ENCODE measurements at places on chromosomes 12 and 14.

- no peaks in the 10 kb centered on the region for H3K36me3 ChIP-seq
- DNase-seq = no peak
These were observed 17.0 kb upstream of the DICER1 start for GRCh38 chr14:95174184-95174792.

DNA sequence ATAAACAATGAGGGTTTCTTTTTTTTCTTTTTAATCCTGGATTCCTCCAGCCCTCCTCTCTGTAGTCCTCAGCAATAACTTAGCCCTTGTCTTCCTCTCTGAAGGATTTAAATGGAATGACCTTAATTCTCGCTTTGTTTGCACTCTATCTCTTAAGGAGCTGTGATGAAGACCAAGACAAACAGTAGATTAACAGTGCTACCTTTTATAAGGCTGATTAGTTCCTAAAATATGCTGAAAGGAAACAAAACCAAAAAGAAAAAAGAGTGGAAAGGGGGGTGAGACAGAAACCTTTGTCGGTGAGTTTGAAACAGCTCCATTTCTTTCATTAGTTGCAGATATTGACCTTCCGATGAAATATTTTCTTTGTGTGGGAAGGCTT lies 38.7 kb upstream of the PTCSC3 start:
- H3K27ac ChIP-seq = no peak overlapping the region
- H3K4me3 ChIP-seq = no peak overlapping the region
- no peaks in the 10 kb centered on the region for H3K4me1 ChIP-seq

DNA sequence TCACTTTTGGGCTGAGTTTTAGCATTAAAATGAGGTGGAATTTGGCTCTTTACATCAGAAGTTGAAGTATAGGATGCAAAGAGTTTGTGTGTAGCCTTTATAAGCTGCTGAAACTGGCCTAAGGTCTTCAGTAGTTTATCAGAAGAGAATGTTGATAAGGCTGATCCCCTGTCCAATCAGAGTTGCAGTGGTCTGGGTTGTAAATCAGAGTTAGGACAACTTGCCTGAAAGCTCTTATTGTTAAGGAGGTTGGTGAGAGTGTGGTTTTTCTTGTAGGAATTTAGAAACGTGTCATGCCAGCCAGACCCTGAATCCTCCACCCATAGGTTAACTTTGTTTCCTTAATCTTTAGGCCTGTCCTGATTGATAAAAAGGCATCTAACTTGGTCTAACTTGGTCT lies 143.5 kb downstream of the ST8SIA1 start:
- H3K4me3 ChIP-seq = no peak overlapping the region
- no peak overlapping the region for H3K27ac ChIP-seq
- H3K27me3 ChIP-seq = no peaks in the 10 kb centered on the region

GRCh38 chr12:2385529-2385928 lies 332.7 kb downstream of the CACNA1C start:
- H3K4me1 ChIP-seq = peaks cover 28% of the 10 kb centered on the region
- H3K27me3 ChIP-seq = no peaks in the 10 kb centered on the region

DNA sequence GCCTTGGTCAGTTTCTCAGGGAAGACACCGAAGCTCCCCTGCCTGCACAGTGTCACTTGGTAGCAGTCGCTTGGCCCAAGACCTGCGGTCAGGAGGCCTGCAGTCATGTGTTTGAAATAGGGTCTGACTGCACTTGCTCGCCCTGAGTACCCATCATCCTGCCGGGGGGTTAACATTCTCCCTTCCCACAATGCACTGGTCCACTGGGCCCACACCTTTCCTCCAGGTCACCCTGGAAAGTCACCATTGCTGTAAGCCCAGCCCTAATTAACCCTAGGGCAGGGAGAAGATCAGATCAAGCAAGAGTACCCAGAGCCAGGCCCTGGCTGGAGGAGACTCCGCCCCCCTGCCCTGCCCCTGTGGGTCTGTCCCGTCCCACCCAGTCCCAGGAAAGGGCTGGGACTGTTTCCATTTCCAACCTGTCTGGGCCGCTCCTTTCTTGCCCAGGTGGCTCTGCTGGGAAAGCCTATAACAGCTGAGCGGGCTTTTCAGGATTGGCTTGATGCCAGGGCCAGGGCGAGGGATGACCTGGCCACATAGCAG lies 87.1 kb downstream of the ZFP36L1 start:
- no peaks in the 10 kb centered on the region for H3K36me3 ChIP-seq
- peaks cover 47% of the 10 kb centered on the region for H3K4me1 ChIP-seq
- H3K27ac ChIP-seq = peak overlapping the region; percentile 74

DNA sequence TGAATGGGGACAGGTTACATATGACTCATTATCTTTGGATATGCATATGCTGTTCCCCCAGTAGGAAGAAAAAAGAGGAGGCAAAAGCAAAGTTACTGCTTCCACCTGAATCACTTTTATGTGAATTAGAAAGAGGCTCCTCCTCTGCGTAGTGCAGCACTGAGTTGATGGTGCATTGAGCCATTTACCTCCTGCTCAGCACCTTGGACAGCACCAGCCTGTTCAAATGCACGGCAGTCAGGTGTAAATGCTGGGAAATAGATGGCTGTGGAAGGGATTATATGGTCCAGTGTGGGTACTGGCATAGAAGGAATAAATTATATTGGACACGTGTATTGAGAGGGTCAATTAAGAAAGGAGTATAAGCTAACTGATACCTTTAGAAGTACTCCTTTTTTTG lies 541.9 kb upstream of the SEL1L start:
- no peaks in the 10 kb centered on the region for H3K27me3 ChIP-seq
- no peak overlapping the region for H3K4me3 ChIP-seq
- H3K27ac ChIP-seq = no peak overlapping the region
- DNase-seq = no peak
- no peaks in the 10 kb centered on the region for H3K36me3 ChIP-seq

GRCh38 chr12:34207858-34208257 lies 185.6 kb downstream of the ALG10 start:
- DNase-seq = no peak
- H3K4me1 ChIP-seq = no peaks in the 10 kb centered on the region
- H3K36me3 ChIP-seq = no peaks in the 10 kb centered on the region
- no peak overlapping the region for H3K27ac ChIP-seq
- no peaks in the 10 kb centered on the region for H3K27me3 ChIP-seq

GRCh38 chr12:82414044-82414443 lies 55.7 kb downstream of the METTL25 start:
- H3K27me3 ChIP-seq = no peaks in the 10 kb centered on the region
- no peaks in the 10 kb centered on the region for H3K4me1 ChIP-seq
- no peak overlapping the region for H3K27ac ChIP-seq
- no peak overlapping the region for H3K4me3 ChIP-seq
- no peaks in the 10 kb centered on the region for H3K36me3 ChIP-seq
- DNase-seq = no peak

GRCh38 chr14:27072589-27072988 lies 474.8 kb upstream of the NOVA1 start:
- no peak overlapping the region for H3K4me3 ChIP-seq
- H3K27me3 ChIP-seq = no peaks in the 10 kb centered on the region
- no peaks in the 10 kb centered on the region for H3K36me3 ChIP-seq
- no peak for DNase-seq
- no peak overlapping the region for H3K27ac ChIP-seq
- H3K4me1 ChIP-seq = no peaks in the 10 kb centered on the region

DNA sequence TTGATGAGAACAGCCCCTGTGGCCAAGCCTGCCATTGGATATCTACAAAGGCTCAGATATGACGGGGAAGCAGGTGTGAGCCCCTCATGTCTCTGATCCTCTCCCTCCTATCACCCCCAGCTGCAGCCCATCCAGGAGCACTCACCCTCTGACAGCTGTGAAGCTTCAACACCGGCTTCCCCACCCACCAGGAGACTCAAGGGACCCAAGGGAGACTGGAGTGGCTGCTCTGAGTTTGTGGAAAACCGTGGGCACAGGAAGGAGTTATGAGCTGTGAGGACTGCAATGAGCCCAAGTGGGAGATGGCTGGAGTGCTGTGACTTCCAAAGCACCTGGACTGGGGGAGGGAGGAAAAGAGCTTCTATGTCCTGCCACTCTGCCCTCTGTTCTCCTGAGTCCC lies 7.9 kb downstream of the IFI27L2 start:
- peak; percentile 71 for DNase-seq
- H3K27ac ChIP-seq = peak overlapping the region; percentile 33
- H3K36me3 ChIP-seq = no peaks in the 10 kb centered on the region
- no peaks in the 10 kb centered on the region for H3K27me3 ChIP-seq
- H3K4me3 ChIP-seq = no peak overlapping the region
- no peaks in the 10 kb centered on the region for H3K4me1 ChIP-seq

GRCh38 chr14:37587131-37587803 lies 7.8 kb downstream of the FOXA1 start:
- DNase-seq = no peak
- no peak overlapping the region for H3K4me3 ChIP-seq
- peaks cover 37% of the 10 kb centered on the region for H3K4me1 ChIP-seq
- H3K27ac ChIP-seq = peak overlapping the region; percentile 74
- no peaks in the 10 kb centered on the region for H3K36me3 ChIP-seq

DNA sequence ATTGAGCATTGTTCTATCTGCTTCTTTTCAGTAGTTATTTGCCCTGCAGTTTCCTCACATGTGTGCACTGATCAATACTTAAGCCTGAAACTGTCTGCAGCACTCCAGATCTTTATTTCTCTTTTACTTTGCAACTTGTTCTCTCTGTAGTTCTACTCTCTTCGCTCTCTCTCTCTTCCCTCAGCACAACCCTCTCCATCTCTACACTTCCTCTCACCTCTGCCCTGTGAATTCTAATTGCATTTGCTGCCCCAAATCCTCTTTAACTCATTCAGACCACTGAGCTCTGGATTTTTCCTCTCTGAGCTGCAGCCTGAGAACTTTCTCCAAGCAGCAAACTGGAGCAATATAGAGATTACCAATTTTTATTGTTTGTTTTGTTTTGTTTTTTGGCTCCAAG lies 1035.5 kb downstream of the FSCB start:
- H3K4me3 ChIP-seq = no peak overlapping the region
- no peak overlapping the region for H3K27ac ChIP-seq
- no peaks in the 10 kb centered on the region for H3K36me3 ChIP-seq
- H3K4me1 ChIP-seq = no peaks in the 10 kb centered on the region
- no peaks in the 10 kb centered on the region for H3K27me3 ChIP-seq
